Memory B cell (primary cell): ENCODE measurements at places on chromosomes 12 and 14.

- no peak for DNase-seq
Measured at GRCh38 chr12:114306646-114307045, 99.3 kb downstream of the TBX5 start.

GRCh38 chr12:65278576-65279368 is at the start of gene MSRB3:
Gene MSRB3, plus strand, starts transcription at chr12:65278683. Its CDS starts 29,897 bp downstream, at chr12:65308580.
- DNase-seq = peak; percentile 22

DNA sequence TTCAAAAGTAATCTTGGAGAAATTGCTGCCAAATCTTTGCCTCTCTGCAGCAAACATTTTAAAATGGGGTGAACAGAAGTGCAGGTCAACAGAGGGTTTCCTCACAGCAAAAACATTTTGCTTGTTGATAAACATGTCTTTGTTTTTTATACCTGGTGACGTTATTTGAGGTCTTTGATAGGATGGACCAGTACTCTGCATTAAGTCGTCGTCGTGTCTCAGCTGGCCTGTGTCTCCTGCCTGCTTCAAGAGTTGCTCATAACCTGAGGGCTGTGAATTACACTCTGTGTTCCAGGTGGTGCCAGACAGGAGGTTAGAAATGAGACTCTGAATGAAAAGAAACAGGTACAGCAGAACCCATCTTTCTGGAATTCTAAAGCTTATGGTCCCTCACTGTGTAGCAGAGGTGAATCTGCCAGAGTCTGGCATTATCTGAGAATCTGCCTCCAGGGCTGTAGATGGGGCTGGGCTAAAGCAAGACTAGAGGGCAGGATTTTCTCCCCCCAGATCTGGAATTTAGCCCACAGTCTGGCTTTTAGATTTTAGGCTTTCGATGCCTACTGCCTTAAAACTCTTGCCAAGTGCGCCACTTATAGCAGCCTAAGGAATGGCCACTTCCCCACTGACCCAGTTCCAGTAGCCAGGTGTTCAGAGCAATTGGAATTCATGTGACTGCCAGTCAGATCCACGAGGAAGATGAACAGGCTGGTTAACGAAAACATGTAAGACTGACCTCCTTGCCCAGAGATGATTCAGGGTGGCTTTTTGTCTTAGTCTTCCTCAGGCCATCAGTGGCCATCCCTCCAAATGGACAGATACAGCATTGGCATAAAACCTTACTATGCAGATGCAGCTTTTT is 161.2 kb downstream of the PRKCH start:
- DNase-seq = no peak

GRCh38 chr12:29012673-29013072 is 136.4 kb upstream of the FAR2 start:
- DNase-seq = no peak

DNA sequence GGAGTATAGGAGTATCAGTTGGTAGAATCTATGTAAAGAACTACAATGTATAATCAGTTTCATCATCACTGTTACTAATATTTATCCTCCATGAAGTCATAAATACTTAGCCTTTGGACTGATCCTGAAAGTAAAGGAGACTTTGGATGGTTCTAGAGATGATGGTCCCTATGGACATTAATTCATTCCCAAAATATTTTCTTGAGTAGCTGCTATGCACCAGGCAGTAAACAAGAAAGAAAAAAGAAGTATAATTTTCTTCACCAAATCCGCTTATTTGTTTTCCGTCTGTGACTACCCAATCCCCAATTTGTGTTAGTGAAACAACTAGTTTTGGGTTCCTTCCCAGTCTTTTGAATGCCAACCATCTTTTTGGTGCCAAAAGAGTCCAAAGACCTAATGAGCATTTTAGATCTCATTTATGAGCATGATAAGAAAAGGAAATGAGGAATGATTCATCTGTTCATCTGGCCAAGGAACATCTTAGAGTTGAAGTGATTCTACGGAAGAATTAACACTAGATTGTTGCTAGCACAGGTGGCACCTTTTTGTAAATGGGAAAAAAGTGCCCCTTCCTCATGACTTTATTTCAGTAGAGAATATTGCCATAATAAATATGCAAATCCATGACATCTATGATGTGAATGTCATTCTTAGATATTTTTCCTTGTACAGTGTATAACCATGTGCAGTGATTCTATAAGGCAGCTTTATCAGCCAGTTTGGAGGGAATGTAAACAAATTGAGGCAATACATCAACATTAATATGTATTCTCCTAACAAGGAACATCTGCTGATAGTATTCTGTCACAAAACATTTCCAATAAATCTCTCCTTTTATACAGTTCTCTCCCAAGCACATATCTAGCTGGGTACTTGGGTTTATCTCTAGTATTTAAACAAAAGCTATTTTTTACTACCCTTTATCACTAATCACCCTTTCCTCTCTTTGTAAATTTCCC is 85.1 kb upstream of the CCDC91 start:
- DNase-seq = no peak

GRCh38 chr12:124008595-124008994 is 35.6 kb downstream of the ZNF664 start:
- DNase-seq = no peak

GRCh38 chr14:101243587-101244338 is 317.5 kb upstream of the DIO3 start:
- no peak for DNase-seq

DNA sequence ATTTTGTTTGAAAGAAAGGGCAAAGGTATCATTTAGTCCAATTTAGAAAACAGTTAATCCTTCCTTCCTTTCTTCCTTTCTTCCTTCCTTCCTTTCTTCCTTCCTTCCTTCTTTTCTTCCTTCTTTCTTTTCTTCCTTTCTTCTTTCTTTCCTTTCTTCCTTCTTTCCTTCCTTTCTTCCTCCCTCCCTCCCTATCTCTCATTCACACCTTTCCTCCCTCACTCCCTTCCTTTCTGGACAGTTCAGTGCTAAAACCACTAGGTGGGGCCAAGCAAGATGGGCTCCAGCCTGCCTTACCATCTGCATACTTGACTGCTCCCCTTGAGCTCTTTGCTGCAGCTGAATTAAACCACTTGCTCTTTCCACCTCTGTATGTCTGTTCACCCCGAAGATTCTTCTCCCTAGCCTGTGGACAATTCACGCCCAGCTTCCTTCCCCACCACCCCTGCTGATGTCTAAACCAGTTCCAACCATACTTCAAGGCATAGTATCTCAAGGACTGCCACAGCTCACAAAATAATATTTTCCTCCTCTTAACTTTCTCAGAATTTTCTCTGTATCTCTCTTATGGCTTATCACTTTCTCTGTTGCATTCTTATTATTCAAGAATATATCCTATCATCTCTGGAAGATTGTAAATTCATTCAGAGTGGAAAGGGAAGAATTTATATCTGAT is 78.0 kb downstream of the DBX2 start:
- DNase-seq = no peak

GRCh38 chr12:112597986-112598385 is 179.2 kb downstream of the PTPN11 start:
- DNase-seq = no peak

DNA sequence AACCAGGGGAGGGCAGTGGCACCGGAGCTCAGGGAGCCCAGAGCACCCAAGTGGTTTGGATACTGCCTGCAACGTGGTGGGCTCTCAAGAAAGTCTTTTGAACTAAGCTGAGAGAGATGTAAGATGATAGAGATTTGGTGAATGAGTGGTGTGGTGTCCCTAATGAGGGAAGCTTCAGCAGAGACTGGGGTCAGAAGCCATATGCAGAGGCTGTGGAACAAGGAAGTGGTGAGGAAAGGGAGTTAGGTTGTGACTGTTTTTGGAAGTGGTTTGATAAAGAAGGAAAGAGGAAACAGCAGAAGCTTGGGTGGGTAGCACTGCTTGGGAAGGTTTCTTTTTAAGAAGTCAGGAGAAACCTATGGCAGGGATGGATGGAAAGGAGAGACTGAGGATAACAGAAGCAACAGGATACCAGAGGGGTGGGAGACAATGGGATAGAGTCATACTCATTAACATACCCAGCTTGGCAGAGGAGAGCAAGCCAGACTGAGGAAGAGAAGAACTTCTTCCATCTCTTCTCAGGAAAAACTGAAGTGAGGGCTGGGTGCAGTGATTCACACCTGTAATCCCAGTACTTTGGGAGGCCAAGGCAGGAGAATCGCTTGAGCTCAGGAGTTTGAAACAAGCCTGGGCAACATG is 24.1 kb downstream of the SLC4A8 start:
- DNase-seq = no peak

GRCh38 chr12:26633591-26634210 is 199.3 kb downstream of the ITPR2 start:
- DNase-seq = no peak

DNA sequence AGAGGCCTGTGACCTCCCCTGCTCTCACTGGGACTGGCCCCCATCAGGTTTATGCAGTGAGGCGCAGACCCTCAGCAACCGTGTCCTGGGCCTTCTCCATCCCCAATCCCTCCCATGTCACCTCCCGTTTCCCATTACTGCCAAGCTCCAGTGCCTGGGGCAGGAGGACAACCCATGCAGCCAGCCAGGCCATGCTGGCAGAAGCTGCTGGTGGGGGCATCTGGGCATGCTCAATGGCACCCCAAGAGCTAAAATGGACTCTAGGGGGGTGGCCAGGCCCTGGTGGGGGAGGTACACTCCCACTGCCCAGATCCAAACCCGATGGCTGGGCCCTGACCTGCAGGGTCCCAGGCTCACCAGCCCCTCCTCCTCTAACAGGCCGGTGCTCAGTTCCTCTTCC is 20.5 kb upstream of the GPR132 start:
- no peak for DNase-seq

DNA sequence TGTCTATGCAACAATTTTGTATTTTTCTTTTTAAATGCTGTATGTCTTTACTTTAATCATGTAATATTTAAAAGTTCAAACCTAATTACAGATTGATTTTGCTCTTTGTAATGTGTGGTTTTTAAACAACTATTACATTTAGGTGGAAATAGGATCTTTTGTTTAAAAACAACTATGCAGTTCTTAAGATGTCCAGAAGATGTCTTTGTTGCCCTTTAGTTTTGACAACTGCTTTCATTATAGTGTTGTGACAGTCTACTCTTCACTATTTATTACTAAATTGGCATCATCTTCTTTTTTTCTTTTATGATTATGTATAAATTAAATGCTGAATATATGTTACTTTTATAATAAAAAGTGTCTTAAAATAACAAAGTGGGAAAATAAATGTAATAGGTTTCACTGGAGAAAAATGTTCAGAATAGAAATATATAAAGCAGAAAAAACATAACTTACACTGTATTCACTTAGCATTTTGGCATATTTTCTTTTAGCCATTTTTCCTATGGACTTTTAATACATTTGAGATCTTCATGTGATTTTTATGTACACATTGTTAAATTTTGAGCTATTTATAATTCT is 27.1 kb upstream of the PCNX4 start:
- peak; percentile 3 for DNase-seq

DNA sequence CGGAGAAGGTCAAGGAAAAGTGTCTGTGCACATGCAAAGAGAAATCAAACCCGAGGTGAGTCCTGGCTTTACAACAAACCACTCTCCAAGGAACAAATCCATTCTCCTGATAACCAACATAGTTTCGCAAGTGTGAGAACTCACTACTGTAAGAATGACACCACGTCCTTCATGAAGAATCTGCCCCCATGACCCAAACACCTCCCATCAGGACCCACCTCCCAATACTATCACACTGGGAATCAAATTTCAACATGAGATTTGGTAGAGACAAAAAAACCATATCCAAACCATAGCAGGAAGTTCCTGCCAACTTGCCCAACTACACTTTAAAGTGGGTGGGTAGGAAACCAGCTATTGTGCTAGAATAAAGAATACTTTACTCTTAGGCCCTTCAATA is 2.4 kb upstream of the ERC1 start:
- no peak for DNase-seq

DNA sequence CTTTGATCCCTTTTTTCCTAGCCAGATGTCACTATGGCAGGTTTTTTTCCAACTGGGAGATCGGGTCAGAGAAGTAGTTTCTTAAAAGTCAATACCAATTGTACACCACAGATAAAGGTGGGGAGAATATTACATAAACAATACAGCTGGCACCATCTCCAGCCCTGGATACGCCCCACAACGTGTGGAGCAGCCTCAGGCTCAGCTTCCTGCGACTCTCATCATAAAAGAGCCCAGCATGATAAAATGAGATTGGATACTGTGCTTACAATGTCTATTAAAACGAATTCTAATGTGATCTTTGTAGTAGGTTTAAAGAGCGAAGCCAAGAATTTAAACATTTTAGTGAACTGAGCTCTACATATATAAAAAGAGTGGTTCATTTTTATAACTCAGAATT is 21.5 kb downstream of the EFCAB11 start:
- DNase-seq = no peak

- no peak for DNase-seq
Measured at GRCh38 chr12:17381211-17381610, 708.8 kb downstream of the RERGL start.

- no peak for DNase-seq
Measured at GRCh38 chr14:39614297-39614923, 182.2 kb upstream of the FBXO33 start.

DNA sequence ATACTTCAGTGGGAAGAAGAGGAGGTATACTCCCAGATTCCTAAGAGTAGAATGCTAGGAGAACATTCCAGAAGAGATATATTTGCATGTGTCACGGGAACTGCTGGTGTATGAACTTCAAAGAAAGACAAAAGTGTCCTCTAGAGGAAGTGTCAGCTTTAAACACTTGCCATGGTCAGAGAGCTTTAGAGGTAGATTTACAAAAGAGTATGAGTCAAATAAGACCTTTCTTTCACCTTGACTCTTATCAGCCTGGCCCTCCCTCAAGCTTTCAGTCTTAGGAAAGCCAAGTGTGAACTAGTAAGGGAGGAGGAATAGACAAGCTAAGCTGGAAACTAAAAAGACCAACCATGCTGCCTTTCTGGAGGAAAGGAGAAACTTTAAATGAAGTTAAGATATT is 34.7 kb downstream of the COX8C start:
- no peak for DNase-seq

GRCh38 chr12:104632724-104633201 is 176.0 kb downstream of the CHST11 start:
- no peak for DNase-seq
